ENCODE measurements at places on chromosomes 6 and 20.

GRCh38 chr20:62137478-62138203 lies 5.6 kb downstream of the PSMA7 start:
- no peak for DNase-seq

GRCh38 chr20:43658069-43658722 lies 8.7 kb upstream of the MYBL2 start:
- DNase-seq, result peak; percentile 23

GRCh38 chr6:8082954-8083858 lies 19.0 kb upstream of the BLOC1S5 start:
- DNase-seq, result no peak

GRCh38 chr20:53296451-53297153 lies 297.0 kb downstream of the ZNF217 start:
- no peak for DNase-seq

DNA sequence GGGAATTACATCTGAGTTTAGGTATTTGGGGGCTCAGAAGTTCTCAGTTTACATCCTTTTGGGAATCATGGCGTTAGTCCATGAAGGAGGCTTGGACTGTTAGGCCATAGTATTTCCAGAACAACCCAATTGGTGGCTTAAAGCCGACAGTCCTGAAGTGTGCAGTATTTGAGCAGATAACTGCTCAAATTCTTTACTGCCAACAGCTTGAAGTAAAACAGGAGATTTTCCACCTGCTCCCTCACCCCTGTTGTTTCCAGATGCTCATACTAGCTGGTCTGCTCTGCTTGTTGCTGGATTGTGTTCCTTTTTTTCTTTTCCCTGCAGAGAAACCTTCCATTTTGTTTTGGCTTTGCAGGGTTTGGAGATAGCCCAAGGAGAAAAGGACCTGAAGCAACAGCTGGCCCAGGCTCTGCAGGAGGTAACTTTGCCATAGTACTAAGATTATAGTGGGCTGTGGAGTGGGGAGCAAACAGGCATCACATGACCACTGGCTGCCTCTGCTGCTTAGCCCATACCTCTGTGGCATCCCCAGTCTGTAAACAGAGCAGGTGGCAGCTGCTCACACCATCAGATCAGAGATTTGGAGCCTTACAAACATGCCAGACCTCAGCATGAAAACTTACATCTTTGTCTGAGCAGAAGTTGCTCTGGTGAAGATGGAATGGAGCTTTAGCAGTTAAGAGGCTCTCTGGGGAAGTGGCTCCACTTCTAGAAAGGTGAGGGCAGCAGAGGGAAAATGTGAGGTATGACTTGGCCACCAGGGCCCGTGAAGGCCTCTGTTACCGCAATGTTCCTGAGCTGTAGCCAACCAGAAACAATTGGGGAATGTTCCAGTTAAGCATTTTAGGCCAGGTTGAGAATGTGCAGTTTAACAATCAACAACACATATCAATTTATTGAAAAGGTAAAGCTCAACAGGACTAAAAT lies 17.6 kb downstream of the RNF8 start:
- no peak for DNase-seq

DNA sequence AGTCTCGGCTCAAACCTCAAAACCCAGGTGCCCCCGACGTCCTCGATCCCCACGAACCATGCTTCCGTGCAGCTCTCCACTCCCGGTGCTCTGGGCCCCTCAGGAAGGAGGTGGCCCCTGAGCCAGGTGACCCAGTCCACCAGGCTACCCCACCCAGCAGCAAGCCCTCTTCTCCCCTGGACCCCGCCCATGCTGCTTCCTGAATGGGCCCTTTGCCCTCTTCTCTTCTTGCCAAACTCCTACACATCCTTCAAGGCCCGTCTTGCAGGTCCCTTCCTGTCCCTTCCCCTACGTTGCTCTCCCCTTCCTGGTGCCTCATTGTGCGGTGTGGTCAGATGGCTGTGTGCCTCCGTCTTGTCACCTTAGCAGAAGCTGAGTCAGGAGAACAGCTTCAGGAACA lies 3.4 kb upstream of the GATA5 start:
- no peak for DNase-seq

GRCh38 chr20:37353285-37353849 lies 7.4 kb downstream of the SRC start:
- DNase-seq, result no peak

DNA sequence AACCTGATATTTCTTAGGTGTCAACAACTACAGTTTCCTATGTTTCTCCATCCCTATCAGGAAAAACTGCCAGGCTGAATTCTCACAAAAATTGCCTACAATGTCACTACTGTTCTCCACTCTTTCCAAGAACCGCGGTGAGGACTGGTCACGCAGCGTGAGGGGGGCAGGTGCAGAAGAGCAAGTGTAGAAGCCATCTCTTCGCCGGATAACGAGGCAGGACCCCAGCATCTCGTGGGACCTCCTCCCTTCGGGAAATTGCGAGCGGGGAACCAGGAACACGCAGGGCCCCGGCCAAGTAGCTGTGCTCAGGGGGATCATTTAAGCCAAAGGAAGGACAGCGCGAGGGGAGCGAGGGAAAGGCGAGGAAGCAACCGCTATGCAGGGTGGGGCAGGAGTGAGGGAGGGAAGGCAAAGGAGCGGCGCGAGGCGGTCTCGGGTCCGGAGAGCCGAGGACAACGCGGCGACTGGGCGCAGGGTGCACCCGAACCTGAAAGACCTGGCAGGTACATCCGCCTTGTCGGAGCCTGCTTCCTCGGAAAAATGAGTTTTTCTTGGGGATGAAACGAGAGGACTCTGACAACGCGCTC lies 559 bp downstream of the APMAP start:
- DNase-seq, result peak; percentile 25

DNA sequence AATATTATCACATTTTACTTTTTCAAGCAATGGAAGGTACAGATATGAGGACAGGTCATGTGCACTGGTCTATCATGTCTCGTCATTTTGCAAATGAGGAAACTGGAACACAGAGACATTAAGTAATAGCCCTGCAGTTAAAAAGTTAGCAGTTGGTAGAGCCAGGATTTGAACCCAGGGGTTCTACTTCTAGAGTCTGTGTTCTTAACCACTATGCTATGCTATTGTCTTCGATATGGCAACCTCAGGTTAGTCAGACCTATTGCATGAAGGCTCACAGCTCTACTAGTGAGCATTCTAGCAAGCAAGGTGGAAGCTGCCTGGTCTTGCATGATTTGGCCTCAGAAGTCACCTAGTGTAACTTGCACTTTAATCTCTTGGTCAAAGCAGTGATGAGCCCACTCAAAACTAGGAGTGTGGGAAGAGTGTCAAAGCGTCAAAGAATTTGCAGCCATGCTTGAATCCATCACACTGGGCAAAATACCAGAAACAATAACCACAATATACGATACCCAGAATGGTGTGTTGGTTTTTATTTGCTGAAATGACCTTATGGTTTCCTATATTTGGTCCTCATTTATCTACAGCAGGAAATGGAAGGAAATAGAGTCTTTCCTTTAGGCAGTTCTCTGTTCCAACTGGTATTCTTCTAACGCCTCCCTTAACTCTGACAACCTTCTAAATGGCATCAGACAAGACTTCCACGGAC lies 20.4 kb upstream of the BMP2 start:
- no peak for DNase-seq

GRCh38 chr20:46627234-46627633 lies 24.0 kb downstream of the SLC13A3 start:
- no peak for DNase-seq

DNA sequence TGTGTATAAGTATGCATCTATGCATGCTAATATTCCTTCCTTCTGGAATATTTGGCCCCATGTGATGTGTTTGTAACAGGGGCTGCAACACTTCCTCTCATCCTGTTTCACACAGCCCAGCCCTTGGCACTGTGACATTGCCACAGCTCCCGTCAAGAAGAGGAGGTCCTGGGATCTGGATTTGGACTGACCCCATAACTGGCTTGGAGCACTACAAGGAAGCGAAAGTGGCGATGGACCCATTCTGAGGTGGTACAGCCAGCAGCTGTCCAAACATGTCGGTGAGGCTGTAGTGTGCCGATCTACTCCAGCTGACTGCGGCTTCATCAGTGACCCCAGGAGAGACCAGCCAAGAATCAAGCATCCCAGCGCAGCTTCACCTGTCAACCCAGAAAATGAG lies 18.2 kb downstream of the SYNDIG1 start:
- no peak for DNase-seq

DNA sequence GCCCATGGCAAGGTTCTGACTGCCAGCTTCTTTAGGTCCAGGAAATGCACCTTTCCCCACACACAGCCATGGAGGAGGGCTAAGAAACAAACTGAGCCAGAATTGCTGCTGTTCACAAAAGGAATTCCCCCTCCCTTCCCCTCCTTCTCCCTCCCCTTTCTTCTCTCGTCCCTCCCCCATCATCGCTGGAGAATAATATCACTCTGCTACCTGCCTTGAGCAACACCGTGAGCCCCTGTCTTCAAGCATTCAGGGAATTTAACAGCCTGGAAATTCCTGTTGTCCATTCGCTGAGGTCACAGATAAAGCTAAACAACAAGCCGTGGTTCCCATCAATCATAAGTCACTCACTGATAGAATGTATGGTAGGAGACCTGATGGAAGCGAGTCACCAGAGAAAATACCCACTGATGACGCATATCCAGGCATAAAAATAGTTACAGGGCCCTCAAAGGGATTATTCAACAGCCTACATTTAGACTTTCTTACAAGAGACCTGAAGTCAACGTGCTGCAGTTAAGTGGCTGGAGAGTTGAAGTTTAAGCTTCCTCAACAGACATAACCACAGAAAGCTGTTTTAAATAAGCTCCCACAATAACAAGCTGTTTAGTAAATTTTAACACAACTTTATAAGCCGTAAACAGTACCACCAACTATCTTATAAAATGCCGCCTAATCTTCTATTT lies 59.7 kb downstream of the HIVEP2 start:
- no peak for DNase-seq

- no peak for DNase-seq
Observed at GRCh38 chr6:56046576-56046975, 171.2 kb upstream of the BMP5 start.

DNA sequence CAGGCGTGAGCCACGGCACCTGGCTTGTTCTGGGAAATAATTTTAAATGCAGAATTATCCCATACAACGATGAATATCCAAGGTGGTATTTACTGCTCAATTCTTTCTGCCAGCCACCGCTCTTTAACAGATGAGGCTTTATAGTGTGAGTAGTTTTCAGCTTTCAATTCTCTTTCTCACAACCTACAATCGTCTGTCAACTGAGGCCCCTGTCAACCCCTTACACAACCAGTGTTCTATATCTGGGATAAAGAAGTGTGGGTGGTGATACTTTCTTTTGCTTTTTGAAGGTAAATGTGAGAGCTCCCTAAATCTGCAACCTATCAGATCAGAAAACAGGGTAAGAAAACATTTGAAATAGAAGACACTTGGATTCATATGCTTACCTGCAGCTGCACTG lies 22.5 kb downstream of the STAU1 start:
- no peak for DNase-seq

- no peak for DNase-seq
Observed at GRCh38 chr20:34403908-34404307, 40.8 kb downstream of the ITCH start.

DNA sequence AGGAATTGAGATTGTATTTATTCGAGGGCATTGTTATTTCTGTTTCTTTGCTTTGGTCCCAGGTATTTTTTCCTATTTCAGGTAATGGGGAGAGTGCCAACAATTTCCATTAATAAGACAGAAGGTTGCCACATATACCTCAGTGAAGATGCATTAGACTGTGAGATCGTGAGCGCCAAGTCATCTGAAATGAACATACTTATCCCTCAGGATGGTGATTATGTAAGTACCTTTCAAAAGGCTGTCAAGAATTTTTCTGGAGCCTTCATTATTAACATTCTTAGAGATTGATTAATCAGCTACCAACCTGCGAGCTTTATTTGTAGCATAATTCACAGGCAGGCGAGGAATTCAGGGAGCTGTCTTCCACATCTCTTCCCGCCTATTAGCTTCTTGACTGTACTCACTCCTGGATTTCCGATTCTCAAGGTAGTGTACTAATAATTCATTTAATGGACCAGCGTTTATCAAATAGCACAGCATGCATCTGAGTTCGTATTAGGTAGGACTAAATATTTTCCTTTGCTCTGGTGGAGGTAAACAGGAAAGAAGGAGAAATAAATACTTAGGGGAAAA lies 48.6 kb upstream of the FAM8A1 start:
- no peak for DNase-seq

DNA sequence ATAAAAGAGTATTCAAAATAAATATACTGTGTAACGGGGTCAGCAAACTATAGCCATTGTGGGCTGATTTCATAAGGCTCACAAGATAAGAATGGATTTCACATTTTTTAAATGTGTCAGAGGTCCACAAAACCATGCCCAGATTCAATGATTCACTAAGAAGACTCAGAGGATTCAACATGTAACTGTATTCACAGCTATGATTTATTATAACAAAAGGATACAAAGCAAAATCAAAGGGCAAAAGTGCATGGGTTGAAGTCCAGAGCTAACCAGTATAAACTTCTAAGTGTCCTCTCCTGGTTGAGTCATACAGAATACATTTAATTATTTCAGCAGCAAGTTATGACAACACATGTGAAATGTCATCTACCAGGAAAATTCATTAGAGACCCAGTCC lies 49.2 kb downstream of the TBC1D32 start:
- no peak for DNase-seq

GRCh38 chr6:77034161-77034560 lies 429.1 kb downstream of the HTR1B start:
- DNase-seq, result no peak

GRCh38 chr20:9068233-9068801 lies 570 bp upstream of the PLCB4 start:
- no peak for DNase-seq

GRCh38 chr6:110042670-110043296 lies 64.7 kb downstream of the GPR6 start:
- no peak for DNase-seq

DNA sequence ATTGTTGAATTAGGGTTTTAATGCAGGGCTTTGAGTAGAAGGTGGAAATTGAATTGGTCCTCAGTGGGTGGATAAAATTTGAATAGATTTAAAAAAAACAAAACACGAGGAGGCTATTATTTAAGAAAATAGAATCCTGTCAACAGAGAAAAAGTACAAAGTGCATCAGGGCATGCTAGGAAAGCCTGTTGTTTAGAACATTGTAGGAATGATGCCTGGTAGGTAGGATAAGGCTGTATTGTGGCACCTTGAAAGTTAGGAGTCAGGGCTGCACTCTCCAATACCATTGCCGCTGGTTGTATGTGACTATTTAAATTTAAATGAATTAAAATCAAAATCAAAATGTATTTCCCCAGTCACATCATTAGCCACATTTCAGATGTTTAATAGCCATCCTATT lies 363.9 kb downstream of the UTRN start:
- DNase-seq, result no peak

- DNase-seq, result no peak
Observed at GRCh38 chr20:32495949-32496348, 89.2 kb downstream of the NOL4L start.

DNA sequence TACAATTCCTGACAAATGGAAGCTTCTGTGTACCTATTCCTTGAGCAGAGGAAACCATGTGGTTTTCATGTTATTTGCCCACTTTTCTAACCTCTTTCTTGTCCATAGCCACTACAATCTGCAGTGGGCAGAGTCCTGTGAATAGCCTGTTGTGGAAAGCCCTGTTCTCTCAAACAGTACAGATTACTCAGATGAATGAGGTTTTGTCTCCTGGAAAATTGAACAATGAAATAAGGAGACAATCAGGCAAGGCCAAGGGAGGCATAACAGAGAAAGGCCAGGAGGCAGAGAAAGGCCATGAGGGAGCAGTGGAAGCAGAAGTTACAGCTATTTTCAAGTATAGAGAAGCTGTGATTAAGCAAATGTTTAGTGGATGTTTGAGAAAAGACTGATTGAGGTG lies 189.3 kb downstream of the GRIK2 start:
- DNase-seq, result no peak
